ENCODE measurements at places on chromosomes 16 and 17.

GRCh38 chr16:79677799-79678530, 77.4 kb upstream of the MAF start:
- DNase-seq = no peak

- DNase-seq = no peak
These were observed 5.7 kb upstream of the CISD3 start for GRCh38 chr17:38724337-38724988.

- DNase-seq = no peak
These were observed 41.4 kb downstream of the SMG6 start for GRCh38 chr17:2262135-2262587.

DNA sequence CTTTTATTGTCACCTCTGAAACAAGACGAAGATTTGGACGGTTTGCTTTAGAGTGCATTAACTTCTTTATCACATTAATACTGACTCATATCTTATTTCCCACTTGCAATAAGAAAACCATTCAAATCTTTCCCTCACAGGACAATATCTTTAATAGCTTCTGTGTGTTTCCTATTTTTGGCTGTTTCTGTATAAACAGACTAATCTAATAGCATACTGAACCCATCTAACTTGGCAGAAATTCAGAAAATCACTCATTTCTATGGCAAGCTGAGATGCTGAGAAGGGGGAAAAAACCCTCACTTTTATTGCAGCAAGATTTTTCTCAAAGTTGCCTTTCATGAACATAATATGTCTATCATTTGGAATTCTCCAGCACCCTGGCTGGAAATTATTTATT, 524.9 kb downstream of the WWOX start:
- DNase-seq = no peak

- DNase-seq = no peak
These were observed 498.5 kb downstream of the WWOX start for GRCh38 chr16:78597809-78598570.

DNA sequence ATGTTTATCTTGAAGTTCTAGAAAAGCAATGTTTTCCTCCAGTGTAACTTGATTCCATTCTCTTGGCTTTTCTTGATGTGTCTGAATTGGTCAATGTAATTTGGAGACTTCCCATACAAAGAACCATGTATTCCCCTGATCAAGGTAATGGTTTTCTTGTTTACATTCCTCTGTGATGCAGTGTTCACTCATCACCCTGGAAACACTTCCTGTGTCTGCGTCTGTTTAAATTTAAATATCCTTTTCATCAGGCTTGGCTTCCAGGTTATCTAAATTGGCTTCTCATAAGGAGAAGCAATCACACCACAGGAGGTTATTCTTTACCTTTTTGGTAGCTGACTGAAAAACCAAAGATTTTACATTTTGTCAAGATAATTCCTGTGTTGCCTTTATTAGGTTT, 237.3 kb upstream of the WSCD1 start:
- no peak for DNase-seq

DNA sequence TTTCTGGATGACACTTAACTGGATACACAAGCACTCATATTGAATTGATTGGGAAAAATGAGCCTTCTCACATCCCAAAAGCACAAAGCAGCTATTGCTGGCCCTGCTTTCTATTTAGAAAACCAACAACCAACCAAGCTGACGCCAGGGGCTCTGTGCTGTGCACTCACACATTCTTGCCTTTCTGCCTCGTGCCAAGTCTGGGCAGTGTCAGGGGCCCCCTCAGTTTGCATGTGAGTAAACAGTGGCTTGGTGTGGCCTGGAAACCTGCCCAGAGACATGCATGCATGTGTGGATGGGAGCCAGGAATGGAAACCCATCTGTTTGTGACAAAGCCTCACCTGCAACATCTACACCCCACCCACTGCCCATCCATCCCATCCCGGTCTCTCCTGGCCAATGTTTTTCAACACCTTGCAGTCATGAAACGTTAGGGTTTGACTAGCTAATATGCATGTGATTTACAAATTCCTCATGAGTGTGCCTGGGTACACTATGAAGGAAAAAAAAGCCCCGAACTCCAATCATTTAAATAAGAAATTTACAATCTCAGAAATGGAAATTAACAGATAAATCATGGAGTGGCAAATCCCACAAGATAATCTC, 20.4 kb downstream of the MIEF2 start:
- DNase-seq = no peak

GRCh38 chr17:65328567-65328966, 191.4 kb downstream of the RGS9 start:
- DNase-seq = no peak

- no peak for DNase-seq
These were observed 237.6 kb upstream of the FOXF1 start for GRCh38 chr16:86272744-86273143.
